ENCODE measurements at places on chromosomes 5 and 9.

DNA sequence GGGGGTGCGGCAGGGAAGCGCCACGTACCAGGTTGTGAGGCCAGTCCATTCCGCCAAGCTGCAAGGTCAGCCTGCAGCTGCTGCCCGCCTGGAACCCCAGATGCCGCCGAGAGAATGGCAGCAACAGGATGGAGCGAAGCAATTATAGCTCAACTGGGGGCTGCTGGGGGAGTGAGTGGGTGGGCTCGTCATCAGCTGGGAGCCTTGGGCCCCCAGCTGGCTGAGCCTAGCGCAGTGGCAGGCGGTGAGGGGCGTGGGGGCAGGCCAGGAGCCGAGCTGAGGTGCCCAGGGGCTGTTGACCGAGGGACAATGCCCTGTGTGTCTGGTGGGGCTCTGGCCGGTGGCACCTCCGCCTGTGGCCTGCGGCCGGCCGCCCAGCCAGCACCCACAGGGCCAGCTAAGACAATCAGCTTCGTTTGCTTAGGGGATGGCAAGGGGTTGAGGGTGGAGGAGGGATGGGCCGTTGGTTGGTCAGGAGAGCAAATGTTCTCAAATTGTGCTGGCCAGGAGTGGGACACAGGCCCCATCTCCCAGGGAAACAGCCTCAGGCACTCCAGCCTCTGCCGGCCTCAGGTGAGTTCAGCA, at the start of gene IL17B:
Gene IL17B (minus strand): TSS at position 116 of the 585 bp plus-strand sequence. CDS start 67 bp downstream, at position 49.
- no peak for DNase-seq

- DNase-seq: no peak
These were observed 109.8 kb upstream of the ST8SIA4 start for GRCh38 chr5:101012880-101013279.

GRCh38 chr5:168580227-168580508, 1.0 kb upstream of the PANK3 start:
- DNase-seq: no peak

DNA sequence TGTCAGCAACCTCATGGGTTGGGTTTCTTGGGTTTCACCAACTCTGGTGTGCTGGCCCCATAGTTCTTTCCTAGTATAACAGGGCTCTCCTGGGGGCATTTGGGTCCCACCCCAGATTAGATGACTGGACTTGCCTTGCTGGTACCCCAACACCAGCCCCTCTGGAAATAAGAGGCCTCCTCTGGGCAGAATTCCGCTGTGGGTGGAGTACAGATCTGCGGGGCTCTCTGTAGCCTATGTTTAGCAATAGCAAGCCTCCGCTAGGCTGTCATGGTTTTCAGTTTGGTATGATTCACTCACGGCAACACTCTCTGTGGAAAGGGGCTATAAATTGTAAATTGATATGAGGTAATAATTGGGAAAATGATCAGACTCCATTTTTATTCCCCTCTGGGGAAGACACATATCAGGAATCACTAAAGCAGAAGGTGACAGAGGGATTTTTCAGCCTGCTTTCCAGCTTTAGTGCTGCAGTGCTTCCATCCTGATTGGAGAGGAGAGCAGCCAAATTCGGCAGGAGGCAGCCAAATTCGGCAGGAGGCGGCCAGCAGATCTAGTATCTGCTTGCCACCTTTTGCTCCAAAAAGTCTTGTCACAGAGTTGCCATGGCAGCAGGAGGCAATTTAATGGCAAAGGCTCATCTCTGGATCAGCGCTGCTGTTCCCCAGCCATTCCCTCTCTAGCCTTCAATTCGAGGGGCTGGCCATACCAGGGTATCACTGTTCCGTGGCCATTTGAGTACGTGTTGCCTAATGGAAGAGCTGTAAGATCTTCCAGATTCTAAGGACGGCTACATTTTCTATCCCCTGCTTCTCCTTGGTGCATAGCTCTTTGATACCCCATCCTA, 84.6 kb downstream of the SLC44A1 start:
- DNase-seq: no peak

DNA sequence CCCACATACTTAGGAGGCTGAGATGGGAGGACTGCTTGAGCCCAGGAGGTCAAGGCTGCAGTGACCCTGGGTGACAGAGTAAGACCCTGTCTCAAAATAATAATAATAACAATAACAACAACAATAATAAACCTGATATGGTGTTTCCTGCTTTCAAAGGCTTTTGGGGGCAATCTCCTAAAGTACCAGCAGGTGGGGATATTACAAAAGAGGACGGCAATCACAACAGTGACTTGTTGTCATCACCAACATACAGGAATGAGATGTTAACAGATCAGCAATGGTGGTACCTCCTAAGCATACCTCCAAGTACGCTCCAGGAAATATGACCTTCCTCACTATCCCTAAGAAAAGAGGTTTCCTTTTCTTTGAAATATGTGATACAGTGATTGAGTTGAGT, 91.1 kb upstream of the RNF180 start:
- DNase-seq: no peak

DNA sequence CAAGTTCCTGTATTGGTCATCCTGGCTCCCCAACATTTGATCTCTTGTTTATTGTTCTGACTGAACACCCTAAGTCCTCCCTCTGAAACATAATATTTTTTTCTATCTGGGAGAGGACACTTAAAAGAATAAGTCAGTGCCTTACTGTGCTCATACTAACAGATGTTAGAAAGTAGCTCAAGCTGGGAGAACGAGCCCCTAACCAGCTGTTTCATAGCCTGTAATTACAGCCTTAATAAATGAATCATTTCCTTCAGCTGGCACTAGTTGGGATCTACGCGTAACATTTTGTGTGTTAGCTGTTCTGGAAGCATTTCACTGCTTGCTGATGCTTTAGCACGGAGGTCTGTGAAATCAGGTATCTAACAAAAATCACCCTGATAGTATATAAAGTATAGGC, 345.9 kb upstream of the RIOK2 start:
- DNase-seq: no peak

DNA sequence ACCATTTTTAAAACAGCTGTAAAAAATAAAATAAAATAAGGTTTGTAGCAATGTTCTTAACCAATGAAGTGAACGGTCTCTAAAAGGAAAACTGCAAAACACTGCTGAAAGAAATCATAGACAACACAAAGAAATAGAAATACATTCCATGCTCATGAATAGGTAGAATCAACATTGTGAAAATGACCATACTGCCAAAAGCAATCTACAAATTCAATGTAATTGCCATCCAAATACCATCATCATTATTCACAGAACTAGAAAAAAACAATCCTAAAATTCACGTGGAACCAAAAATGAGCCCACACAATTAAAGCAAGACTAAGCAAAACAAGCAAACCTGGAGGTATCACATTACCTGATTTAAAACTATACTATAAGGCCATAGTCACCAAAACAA, 67.6 kb upstream of the RGMB start:
- no peak for DNase-seq

Measured in CD4-positive, alpha-beta T cell treated with Interleukin-15 for 4 hours (primary cell).